Breast epithelium (tissue), 4 donors: ENCODE measurements at places on chromosomes 3 and 15. TPM values are rescaled to one million over a fixed set of nuclear protein-coding genes. Genes with fewer than 3 reads are reported as not detected.
A peak's percentile ranks its signal among the peaks of the same experiment; 100 is the strongest.

DNA sequence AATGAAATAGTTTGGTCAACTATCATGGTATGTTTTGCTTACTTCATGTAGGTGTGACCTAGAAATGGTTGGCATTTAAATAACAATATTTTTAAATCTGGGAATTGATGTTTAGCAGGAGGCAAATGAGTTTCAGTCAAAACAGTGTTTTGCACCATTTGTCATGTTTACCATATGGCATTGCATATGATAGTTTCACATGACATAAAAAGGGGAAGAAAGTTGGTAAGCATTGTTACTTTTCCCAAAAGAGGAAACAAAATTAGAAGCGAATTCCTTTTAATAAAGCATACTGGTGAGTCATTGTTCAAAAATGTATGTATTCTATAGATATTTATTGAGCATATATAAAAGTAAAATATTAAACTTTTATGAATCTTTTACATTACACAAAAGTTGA lies 2.3 kb downstream of the RNF13 start:
- H3K27ac ChIP-seq: peak overlapping the region; percentile 57
- no peak for DNase-seq
- no peaks in the 10 kb centered on the region for H3K27me3 ChIP-seq
- peak overlapping the region; percentile 90 for H3K4me3 ChIP-seq

GRCh38 chr3:170690661-170690981 lies 104.7 kb upstream of the SLC7A14 start:
- H3K4me1 ChIP-seq: no peaks in the 10 kb centered on the region
- no peak overlapping the region for H3K4me3 ChIP-seq
- H3K27ac ChIP-seq: peak overlapping the region; percentile 31

DNA sequence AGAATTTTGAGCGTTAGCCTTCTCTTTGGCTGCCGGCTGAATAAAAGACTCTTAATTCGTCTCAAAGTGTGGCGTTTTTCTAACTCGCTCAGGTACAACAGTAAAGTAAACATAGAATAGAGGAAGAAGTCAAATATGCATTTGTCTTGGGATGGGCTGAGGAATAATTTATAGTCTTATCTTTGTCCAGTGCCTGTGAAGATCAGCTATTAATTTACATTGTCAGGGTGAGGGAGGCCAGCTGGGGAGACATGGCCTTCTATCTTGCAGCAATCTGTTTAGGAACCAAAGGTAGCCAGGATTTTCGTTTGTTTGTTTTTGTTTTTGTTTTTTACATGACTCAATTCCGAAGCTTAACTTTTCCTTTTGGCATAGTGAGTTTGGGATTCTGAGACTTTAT lies 100.2 kb downstream of the VPS8 start:
- H3K27ac ChIP-seq: no peak overlapping the region
- no peak for DNase-seq
- no peaks in the 10 kb centered on the region for H3K27me3 ChIP-seq
- no peaks in the 10 kb centered on the region for H3K4me1 ChIP-seq

- H3K4me1 ChIP-seq: no peaks in the 10 kb centered on the region
- no peak for DNase-seq
- no peak overlapping the region for H3K4me3 ChIP-seq
Observed at GRCh38 chr3:146019508-146019907, 141.5 kb downstream of the PLOD2 start.

DNA sequence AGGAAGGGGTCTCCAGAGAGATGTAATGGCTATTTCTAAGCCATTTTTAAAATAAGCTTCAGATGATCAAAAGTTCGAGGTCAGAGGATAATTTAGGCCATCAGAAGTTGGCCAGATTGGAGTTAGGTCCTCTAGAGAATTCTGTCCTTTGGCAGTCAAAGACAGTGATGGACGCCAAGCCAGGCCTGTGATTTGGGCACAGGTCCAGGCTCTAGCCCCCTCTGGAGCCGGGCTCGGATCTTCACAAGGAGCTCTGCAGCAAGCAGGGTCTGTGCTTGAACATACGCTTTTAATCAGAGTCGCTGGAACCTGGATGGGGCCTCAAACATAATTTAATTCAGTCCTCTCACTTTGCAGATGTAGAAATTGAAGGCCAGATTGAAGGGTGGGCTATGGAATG lies 151.4 kb upstream of the BCL6 start:
- peak overlapping the region; percentile 43 for H3K27ac ChIP-seq
- no peaks in the 10 kb centered on the region for H3K36me3 ChIP-seq
- H3K4me1 ChIP-seq: no peaks in the 10 kb centered on the region
- no peak overlapping the region for H3K4me3 ChIP-seq
- no peak for DNase-seq

GRCh38 chr3:183122257-183122932 lies 23.1 kb upstream of the MCCC1 start:
- no peak overlapping the region for H3K4me3 ChIP-seq
- no peak overlapping the region for H3K27ac ChIP-seq
- no peaks in the 10 kb centered on the region for H3K36me3 ChIP-seq
- no peak for DNase-seq

DNA sequence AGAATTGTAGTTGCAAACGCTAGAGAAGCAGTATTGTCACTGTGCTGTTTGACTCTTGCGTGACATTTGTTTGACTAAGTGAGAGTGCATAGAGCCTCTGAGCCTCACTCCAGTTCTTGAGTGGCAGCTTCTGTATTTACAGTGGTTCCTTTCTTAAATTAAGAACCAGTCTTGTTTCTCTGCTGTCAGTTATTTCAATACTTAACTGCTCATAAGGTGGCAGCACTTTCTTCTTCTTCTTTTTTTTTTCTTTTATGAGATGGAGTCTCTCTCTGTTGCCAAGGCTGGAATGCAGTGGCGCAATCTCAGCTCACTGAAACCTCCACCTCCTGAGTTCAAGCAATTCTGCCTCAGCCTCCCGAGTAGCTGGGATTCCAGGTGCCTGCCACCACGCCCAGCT lies 372.1 kb downstream of the LPP start:
- no peak for DNase-seq
- H3K27ac ChIP-seq: no peak overlapping the region

- no peak for DNase-seq
- H3K4me3 ChIP-seq: no peak overlapping the region
- no peak overlapping the region for H3K27ac ChIP-seq
- no peaks in the 10 kb centered on the region for H3K36me3 ChIP-seq
- no peaks in the 10 kb centered on the region for H3K27me3 ChIP-seq
Observed at GRCh38 chr3:195877767-195878423, 30.5 kb downstream of the TNK2 start.

DNA sequence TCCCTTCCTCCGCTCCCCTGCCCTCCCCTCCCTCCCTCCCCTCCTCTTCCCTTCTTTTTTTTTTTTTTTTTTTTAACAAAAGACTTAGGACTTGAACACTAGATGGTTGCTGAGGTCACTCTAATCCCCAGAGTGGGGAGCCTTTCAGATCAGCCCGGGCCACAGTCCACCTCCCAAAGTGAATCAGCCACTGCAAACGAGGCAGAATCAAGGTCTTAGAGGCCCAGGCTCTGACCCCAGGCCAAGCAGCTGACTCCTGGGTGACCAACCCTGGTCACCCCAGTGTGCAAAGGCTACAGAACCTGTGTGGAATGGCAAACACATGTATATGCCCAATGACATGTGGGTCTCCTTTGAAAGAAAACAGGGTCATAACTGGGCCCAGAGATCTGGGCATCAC lies 18.3 kb upstream of the EHD4 start:
- H3K27ac ChIP-seq: no peak overlapping the region
- H3K27me3 ChIP-seq: no peaks in the 10 kb centered on the region
- DNase-seq: peak; percentile 27
- H3K4me1 ChIP-seq: no peaks in the 10 kb centered on the region
- no peak overlapping the region for H3K4me3 ChIP-seq

GRCh38 chr3:113751141-113751540 lies 4.3 kb downstream of the ATP6V1A start:
- H3K36me3 ChIP-seq: no peaks in the 10 kb centered on the region
- no peaks in the 10 kb centered on the region for H3K27me3 ChIP-seq
- no peak for DNase-seq

DNA sequence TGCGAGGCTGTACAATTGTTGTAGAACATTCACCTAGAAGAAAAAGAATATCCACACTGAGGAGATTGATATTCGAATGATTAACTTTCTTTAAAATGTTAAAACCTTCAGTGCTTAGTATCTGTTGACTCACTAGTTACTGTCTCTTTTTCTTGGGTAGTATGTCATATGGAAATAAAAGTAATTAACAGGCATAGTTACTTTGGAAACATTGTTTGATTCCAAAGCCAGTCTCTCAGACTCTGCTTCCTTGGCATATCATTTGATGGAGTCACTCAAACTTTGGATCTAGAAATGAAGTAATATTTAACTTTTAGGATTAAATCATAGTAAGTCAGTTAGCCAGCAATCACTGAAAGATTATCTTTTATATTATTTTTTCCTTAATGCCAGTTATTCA lies 63.4 kb downstream of the MAP2K5 start:
- H3K27ac ChIP-seq: no peak overlapping the region
- H3K27me3 ChIP-seq: no peaks in the 10 kb centered on the region
- H3K4me1 ChIP-seq: no peaks in the 10 kb centered on the region
- H3K36me3 ChIP-seq: no peaks in the 10 kb centered on the region
- H3K4me3 ChIP-seq: no peak overlapping the region

DNA sequence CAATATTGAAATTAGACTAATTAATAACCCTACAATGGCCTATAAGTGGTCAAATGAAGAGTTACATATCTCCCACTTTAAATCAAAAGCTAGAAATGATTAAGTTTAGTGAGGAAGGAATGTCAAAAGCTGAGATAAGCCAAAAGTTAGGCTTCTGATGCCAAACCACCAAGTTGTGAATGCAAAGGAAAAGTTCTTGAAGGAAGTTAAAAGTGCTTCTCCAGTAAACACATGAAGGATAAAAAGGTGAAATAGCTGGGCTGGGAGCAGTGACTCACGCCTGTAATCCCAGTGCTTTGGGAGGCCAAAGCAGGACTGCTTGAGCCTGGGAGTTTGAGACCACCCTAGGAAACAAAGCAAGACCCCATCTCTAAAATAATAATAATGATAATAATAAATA lies 46.9 kb upstream of the DCUN1D1 start:
- no peaks in the 10 kb centered on the region for H3K4me1 ChIP-seq
- DNase-seq: no peak
- no peak overlapping the region for H3K4me3 ChIP-seq

Gene C3orf85
- not detected for total RNA-seq

Gene FAM174B
- 4.3 TPM for total RNA-seq

Gene PGBD4
- 1.3 TPM for total RNA-seq

Gene SNUPN
- total RNA-seq: 24.9 TPM
